ENCODE measurements at places on chromosomes 7 and 10.
A peak's percentile ranks its signal among the peaks of the same experiment; 100 is the strongest.

DNA sequence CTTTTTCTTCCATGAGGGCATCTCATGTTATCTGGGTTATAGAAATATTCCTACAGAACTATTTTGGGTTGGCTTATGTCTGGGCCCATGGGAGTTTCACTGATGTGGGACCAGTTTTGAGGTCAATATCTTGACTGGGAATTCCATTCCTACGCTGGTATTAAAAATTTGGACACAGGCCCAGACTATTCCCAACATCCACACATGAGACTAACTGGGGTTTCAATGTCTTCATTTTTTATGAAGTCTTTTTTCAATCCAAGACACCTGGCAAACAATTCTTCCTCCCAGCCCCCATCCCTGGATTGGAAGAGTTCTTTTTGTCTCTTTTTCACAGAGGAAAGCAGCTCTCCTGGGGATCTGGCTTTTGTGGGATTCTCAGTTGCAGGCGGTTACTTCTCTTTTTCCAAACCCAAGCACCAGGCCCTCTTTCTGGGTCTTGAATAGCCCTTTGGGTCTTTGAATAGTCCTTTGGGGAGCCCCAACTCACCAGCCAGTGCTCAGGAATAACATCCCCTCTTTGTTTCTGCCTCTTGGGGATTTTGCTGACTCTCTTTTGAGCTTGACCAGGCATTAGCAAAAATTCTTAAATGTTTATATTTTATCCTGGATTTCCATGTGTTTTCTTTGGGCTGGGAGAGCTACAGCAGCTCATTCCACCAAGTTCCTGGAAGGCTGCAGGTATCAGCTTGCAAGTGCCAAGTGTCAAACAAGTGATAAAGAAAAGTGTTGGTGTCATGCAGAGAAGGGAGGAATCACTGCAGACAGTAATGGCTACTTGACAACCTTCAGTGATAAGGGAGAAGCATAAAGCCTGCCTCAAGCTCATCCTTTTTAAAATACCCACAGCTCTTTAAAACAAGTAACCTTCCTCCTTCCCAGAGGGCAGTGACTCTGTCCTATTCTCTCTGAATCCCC is 234.3 kb downstream of the ADAM12 start:
- no peak for DNase-seq

DNA sequence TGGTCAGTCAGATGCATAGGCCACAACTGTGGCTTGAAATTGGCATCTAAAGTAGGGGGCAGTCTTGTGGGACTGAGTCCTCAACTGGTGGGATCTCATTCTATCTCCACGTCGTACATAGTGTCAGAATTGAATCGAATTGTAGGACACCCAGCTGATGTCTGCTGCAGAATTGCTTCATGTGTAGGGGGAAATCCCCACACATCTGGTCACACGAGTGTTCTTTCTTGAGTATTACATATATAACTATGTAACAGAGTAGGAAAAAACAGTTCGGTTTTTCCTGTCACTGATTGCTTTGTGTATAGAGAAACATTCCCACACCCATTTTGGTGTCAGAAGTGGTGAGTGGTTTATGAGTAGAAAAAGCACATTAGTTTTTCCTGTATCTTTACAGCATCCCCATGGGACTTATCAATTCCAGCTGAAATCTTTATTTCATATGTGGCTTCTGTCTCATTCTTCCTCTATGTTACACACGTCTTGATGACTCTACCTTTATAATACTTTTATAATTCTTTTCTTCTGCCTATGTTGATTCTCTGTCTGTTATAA is 79.4 kb upstream of the PCGF5 start:
- no peak for DNase-seq

DNA sequence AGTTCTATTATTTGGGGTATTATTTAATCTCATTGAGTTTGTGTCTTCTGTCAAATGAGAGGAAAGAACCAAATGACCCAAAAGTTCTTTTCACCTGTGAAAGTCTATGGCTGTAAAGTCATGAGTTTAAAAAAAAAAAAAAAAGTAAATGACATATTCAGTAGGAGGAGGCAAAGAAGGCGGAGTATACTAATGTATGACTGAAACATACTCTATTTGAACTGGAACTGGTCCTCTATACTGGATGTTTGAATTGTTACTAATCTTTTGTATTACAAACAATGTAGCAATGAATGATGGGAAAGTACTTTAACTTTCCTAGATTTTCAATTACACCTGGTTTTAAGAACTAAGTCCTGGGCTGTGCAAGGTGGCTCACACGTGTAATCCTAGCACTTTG is 24.9 kb upstream of the GSAP start:
- DNase-seq = no peak

- DNase-seq = no peak
Measured at GRCh38 chr10:121509112-121509511, 89.1 kb downstream of the FGFR2 start.

GRCh38 chr10:32957341-32958084 is 517 bp downstream of the ITGB1 start:
- DNase-seq = peak; percentile 53

- no peak for DNase-seq
Measured at GRCh38 chr7:46291050-46291438, 370.0 kb upstream of the IGFBP3 start.

DNA sequence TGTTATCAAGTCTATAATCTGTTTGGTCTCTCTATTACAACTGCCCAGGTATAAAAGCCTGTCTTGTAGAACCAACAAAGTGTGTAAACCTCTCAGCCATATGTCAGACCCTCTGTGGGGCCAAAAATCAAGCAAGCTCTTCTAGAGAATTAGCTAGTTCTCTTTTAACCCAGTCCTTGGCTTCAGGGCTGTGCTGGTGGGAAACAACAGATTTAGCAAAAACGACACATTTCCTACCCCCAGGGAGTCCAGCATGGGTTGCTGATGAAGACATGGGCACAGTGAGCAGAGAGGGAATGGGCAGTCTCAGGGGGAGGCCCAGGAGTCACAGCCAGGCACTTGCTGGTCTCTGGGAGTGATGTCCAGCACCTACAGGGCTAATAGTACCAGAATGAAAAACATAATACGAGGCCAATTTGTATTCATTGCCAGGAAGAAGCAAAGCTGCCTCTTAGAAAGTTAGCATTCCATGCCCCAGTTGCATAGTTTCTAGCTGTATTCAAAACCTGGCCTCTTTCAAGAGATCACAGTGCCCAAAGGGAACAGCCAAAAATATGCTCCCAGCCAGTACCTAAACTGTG is 80.1 kb downstream of the FRMD4A start:
- DNase-seq = no peak

GRCh38 chr7:137946011-137946410 is 55.9 kb downstream of the CREB3L2 start:
- DNase-seq = no peak

DNA sequence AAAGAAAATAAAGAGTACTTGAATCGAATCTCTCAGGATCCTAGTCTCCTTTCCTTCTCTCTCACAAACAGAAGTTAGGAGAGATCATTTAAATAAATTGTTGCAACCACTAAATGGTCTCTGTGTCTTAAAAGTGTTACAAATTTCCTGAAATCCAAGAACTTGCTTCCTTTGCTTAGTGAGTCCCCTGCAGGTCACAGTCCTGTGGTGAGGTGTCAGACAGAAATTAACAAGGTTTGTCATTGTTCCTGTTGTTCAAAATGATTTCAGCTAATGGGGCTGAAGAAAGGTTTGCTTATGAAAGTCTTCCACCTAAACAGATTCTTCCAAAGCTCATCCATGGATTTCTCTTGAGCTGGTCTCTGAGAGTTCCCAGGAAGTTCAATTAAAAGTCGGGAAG is 151.6 kb upstream of the SLC26A5 start:
- DNase-seq = no peak

DNA sequence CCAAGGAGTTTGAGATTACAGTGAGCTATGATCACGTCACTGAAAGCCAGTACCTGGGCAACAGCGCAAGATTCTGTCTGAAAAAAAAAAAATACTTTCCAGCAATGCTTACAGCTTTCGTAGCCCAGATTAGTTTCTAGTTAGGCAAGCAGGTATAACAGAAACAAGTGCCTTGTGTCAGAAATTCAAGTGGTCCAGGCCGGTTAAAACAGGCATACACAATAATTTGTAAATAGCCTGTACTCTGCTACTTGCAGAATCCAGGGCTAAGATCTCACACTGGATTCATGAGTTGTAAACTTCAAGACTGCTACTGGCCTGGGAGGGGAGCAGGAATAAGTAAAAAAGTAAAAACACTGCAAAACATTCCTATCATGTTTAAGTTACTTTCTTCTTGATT is 512.9 kb downstream of the IPMK start:
- DNase-seq = no peak

DNA sequence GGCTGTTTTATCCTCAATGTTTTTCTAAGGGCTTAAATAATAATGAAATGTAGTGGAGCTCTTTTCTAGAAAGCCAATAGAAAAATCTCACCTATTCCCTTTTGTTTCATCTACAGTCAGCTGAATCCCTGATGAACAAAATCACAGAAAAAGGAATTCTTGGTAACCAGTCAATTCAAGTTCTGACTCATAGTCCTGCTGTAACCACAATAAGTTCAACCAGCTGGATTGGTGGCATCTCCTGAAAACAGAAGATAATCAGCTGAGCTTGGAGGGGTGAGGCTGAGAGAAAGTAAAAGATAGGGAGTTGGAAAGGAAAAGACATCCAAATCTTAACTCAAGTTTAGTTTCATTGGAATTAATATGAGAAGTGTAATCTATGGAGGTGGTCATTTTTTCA is 772.1 kb downstream of the CCSER2 start:
- DNase-seq = no peak

- DNase-seq = no peak
Measured at GRCh38 chr7:32094516-32094915, 24.3 kb upstream of the PDE1C start.

GRCh38 chr10:82278401-82279182 is 403.6 kb downstream of the NRG3 start:
- no peak for DNase-seq

GRCh38 chr7:94351703-94352102 is 43.0 kb upstream of the COL1A2 start:
- no peak for DNase-seq

- no peak for DNase-seq
Measured at GRCh38 chr7:35463176-35463700, 209.3 kb upstream of the TBX20 start.

GRCh38 chr10:83214136-83214535 is 925.2 kb upstream of the GHITM start:
- DNase-seq = peak; percentile 7

DNA sequence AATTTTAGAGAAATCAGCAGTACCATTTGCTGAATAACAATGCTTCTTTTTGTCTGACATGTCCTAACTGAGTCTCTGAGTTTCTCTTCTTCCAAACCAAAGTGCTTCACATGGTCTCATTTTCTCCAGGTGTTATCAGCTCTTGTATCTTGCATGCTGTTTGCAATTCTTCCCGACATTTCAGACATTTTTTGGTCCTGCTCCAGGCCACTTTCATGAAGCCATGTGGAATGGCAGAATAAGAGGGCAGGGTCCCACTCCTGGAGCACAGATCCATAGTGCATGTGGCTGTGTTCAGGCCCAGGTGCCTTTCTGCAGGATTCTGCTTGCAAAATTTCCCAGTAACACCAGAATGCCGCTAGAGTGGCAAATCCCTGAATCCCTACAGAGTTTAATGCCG is 916.2 kb downstream of the NXPH1 start:
- DNase-seq = no peak

DNA sequence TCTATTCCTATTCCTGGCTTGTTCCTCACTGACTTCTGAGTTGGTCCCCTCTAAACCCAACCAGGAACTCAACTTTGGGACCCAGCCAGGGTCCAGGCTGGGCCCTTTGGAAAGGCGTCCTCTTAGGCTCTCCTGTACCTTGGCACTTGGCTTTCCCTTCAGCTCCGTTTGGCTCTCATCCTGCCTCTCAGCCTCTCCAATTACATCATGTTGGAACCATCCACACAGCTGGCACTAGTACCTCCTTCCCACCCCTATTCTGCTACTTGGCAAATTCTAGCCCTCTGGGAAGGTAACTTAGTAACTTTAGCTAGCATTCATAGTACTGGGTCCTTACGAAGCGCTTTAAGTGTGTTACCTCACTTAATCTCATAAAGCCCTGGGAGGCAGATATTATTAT is 205.3 kb upstream of the HABP2 start:
- DNase-seq = no peak

DNA sequence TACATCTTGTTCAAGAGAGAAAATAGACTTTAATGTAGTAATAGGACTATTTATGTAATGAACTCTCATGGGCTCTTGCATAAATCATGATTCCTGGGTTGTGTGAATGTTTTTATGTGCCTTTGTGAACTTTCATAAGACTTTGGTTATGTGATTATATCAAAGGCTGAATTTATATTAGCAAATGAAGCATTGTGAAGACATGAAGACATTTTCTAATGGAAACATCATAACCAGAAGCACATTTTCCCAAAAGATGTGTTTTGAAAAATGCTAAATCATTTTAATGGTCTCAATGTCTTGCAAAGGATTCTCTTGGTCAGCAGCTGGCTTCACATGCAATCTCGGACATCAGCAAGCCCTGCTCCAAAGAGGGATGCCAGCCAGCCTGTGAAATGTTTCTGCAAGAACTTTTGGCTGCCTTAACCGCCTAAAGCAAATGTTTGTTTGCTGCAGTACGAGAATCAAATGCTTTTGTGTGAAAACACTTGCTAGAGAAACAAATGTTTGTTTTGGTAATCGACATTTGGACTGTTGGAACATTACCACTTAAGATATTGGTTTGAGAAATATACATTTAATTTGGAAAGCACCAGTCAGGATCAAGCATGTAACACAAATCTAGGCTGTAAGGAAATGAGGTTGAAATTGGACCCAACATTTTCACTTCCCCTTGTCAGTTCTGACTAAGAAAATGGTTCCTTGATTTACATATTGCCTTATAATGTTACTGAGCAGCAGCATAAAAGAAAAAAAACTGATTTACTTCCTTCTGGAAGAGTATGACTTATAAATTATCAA is 102.1 kb downstream of the RTKN2 start:
- no peak for DNase-seq

GRCh38 chr10:123229927-123230630 is 75.9 kb downstream of the BUB3 start:
- DNase-seq = no peak

GRCh38 chr10:72079356-72079755 is 9.0 kb downstream of the SPOCK2 start:
- peak; percentile 71 for DNase-seq

GRCh38 chr10:9853405-9854355 is 1164.0 kb upstream of the CELF2 start:
- no peak for DNase-seq

DNA sequence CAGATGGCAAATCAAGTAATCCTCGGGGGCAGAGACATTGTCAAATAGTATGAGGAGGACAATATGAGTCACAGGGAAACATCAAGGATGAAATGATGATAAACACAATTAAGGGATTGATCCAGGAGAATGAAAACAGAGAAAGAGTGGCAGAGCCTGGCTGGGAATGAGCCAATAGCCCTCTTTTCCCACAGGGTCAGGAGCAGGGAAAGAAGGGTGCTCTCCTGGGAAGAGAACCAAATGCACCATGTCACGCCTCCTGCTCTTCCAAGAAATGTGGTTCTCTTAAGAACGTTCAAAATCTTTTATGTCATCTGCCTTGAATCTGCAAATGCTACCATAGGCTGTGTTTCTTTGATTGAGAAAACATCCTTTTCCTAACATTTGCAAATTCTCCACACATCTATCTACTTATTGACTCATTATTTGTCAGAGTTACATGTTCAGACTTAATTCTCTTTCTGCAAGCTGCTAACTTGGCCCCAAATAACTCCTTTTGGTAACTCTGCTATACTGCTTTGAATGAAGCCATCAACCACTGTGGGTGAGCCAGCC is 50.6 kb downstream of the HIPK2 start:
- DNase-seq = no peak

- no peak for DNase-seq
Measured at GRCh38 chr7:128530855-128531104, 54.2 kb downstream of the METTL2B start.

- no peak for DNase-seq
Measured at GRCh38 chr10:60312818-60313588, 76.7 kb downstream of the ANK3 start.

- no peak for DNase-seq
Measured at GRCh38 chr10:28095791-28096378, 97.0 kb upstream of the ODAD2 start.
